Activated CD4-positive, alpha-beta T cell treated with anti-CD3 and anti-CD28 coated beads, Interleukin-2, amount 10 ng/mL, durations not matched to agents 7 days and 5 days (primary cell): ENCODE measurements at places on chromosomes 12 and 14. TPM values are rescaled to one million over a fixed set of nuclear protein-coding genes. Genes with fewer than 3 reads are reported as not detected.

ADGRD1 gene
- not detected for total RNA-seq

TBK1 gene
- total RNA-seq = 24.1 TPM

ASB2 gene
- total RNA-seq = 20.7 TPM

APOF gene
- not detected for total RNA-seq
